Stimulated activated CD4-positive, alpha-beta T cell treated with anti-CD3 and anti-CD28 coated beads, Interleukin-1b, Interleukin-23, amount 100 ng/mL, for 1 hour (primary cell): ENCODE measurements at places on chromosomes 12 and 14.

GRCh38 chr12:124764870-124765580, 98.6 kb downstream of the SCARB1 start:
- no peak for DNase-seq

- DNase-seq = no peak
These were observed 41.9 kb downstream of the SPTLC2 start for GRCh38 chr14:77574446-77575115.

DNA sequence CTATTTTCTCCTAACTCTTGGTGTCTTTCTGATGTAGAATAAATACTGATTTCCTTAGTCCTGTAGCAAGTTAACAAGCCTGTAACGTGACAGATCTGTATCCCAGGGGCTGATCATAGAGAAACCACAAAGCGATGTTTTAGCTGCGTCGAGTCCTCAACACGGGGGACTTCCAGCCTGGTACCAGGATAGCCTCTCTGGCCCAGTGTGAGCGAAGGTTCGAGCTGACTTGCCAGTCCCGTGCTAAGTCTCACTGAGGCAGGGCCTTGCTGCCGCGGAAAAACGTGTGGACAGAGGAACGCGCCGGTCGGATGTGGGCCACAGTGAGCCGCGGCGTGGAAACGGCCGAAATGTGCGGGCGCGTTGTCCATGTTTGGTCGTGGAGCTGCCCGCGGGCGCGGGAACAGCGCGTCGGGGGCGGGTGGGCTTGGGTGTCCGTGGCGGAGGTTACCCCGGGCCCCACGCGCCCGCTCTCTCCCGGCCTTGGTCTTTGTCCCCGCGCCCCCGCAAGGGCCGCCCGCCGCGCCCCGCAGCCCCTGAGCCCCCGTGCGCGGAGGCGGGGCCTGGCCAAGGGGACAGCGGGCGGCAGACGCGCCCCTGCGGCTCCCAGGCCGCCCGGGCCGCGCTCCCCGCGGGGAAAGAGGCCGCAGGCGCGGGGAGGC, 531 bp upstream of the EML1 start:
- no peak for DNase-seq

DNA sequence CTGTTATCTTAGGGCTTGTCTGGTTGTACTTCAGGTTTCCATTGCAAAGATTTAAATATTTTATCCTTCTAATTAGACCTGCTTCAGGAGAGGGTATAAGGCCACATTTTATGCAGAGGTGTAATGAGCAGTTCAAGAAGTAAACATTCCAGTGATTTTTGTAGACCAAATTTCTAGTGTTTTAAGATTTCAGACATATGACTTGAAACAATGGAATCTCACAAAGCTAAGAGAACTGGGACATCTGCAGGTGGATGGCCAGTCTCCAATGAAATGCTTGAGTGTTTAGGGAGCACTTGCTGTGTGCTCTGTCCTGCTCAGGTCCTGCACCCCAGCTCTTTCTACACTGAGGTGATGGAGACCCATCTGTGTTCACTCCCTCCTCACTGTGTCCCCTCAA, 7.9 kb downstream of the C14orf132 start:
- no peak for DNase-seq

DNA sequence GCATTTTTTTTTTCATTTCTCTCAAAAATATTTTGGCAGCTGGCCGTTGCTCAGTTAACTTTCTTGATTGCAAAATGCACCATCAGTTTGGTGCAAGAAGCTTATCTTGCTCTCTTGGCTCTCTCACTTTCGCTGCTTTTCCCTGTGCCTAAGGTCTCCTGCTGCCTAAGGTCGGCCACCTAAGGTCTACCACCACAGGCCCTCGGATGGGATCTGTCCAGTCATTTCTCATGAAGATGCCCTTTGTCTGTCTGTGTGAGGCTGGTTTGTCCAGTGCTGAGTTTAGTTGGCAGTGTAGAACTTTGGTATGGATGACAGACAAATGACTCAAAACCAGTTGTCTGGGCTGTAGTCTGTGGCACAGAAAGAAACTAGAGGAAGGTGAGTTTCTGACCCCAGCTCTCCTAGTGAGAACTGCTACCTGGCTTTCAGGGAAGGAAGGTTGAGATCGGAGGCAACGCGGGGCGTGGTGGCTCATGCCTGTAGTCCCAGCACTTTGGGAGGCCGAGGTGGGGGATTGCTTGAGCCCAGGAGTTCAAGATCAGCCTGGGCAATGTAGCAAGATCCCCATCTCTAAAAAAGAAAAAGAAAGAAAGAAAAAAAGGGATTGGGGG, 2.6 kb downstream of the MLXIP start:
- no peak for DNase-seq

DNA sequence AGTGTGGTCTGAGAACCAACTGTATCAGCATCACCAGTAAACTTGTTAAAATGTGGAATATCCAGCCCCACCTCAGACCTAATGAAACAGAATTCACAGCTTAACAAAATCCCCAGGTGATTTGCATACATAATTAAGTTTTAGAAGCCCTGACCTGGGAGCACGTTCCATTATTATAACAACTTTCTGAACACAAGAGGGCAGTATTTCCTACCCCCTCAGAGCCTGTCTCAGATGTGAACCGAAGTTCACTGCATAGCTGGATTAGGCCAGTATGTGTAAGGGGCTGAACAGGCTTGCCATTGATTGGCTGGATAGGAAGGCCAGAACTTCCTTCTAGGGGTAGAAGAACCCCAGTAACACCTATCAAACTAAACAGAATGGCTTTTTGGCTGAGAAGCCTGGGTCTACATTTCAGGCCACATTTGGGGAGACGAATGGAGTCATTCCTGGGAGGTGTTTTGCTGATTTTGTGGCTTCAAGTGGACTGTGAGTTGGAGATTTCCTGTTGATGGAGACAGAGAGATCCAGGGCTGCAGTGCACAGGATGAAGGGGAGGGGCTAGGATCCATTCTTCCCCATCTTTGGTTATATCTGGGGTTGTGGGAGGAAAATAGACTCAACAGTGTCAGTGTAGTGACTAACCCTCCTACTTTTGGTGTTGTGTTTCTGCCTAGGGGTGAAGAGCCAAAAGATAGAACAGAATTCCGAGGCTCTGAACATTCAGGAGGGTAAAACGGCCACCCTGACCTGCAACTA, 94.7 kb upstream of the OR4E1 start:
- DNase-seq = no peak

GRCh38 chr12:126747530-126748149, 1519.3 kb upstream of the TMEM132C start:
- peak; percentile 46 for DNase-seq

GRCh38 chr14:100440207-100440631, 117.1 kb downstream of the SLC25A47 start:
- no peak for DNase-seq

- DNase-seq = no peak
These were observed 17.1 kb downstream of the POMT2 start for GRCh38 chr14:77303417-77304156.

DNA sequence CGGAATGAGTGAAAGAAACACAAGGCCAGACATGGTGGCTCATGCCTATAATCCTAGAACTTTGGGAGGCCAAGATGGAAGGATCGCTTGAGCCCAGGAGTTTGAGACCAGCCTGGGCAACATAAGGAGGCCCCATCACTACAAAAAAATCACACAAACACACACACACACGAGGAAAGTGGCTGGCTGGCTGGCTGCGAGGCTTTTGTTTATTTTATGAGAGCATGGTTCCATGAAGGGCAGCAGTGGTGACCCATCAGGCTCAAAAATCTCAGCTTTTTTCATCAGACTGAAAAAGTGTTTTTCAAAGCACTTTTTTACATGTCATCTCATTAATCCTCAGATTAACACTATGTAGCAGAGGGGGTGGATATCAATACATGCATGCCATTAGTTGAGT, 27.7 kb downstream of the VDR start:
- no peak for DNase-seq

DNA sequence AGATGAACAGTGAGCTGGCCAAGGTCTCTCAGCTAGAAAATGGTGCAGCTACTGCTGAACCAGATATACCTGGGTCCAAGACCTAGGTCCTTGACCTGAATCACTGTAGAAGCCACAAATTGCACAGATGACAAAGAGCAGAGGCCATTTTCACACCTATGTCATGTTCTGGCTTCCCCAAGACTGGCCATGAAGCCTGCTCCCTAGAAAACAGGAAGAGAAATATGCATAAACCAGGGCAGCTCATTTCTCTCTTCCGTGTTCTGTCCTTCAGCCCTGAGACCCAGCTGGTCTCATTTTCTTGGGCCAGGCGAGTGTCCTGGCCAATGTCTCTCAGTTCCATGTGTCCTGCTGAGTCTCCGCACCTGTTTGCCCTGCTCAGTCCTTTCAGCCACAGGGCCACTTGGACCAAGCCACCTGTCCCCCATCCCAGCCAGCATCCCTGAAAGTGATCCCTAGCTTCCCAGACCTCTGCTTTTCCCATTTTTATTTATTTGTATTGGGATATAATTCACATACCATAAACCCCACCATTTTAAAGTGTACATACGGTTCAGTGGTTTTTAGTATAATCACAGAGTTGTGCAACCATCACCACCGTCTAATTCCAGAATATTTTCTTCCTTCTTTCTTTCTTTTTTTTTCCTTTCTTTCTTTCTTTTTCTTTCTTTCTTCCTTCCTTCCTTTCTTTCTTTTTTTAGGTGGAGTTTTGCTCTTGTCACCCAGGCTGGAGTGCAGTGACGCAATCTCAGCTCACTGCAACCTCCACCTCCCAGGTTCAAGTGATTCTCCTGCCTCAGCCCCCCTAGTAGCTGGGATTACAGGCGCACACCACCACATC, 27.0 kb downstream of the P2RX7 start:
- no peak for DNase-seq

DNA sequence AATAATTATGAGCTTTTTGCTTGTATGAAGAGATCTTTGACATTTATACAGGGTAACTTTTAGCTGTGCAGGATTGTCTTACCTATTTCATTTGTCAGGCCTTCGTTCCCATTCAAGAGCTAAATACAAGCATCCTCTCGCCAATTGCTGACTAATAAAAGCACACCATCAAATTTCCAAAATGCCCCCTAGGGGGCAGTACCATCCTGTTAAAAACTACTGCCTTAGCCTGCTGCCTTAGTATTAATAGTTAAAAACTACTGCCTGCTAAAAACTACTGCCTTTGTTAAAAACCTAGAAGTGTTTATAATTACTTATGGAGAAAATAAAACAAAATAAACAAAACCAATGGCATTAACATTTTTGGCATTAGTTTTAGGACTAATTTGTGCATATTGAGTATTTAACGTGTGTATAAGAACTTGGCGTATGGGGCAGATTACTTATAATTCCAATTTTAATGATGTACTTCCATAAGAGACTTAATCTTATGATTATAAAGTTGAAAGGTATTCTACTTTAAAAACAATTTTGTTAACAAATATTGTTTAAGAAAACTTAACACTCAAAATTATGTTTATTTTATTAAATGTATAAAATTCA, 3.0 kb upstream of the IFI27L2 start:
- peak; percentile 24 for DNase-seq

DNA sequence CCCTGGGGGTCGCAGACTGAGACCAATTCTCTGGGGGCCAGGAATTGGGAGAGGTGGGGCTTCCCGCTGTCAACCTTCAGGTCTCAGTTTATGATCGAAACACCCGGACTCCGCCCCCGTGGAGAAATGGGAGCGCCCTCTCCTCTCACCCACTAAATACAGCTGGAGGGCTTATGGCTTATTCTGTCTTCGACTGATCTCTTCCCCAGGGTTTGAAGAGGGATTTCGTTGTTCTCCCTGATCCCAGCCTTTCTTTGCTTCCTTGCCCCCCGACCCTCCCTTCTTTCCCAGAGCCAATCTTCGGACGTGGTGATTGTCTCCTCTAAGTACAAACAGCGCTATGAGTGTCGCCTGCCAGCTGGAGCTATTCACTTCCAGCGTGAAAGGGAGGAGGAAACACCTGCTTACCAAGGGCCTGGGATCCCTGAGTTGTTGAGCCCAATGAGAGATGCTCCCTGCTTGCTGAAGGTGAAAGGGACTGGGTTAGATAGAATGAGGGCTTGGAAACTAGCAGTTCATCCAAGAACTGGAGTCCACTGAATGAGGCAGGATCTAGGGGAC, 607 bp downstream of the OS9 start:
- DNase-seq = no peak
